Epithelial cell of proximal tubule (primary cell): ENCODE measurements at places on chromosomes 3 and 15.

- DNase-seq, result no peak
Observed at GRCh38 chr15:78675617-78676360, 34.8 kb upstream of the CHRNB4 start.

- DNase-seq, result peak; percentile 88
Observed at GRCh38 chr3:117622171-117622841, 912.7 kb downstream of the TUSC7 start.

DNA sequence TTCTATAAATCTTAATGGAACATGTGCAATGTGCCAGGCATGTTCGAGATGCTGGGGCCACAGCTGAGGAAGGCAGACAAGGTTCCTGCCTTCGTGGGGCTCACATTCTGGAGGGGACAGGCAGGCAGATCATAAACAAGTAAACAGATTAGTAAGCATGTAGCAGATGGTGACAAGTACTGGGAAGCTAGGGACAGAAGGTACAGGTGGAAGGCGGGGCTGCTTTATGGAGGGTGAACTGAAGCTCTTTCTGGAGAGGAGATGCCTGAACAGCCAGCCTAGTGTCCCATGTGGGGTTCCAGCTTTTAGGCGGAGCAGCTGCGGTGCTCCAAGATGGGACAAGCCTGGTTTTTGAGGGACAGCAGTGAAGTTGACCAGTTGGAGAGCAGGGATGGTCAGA, 74.7 kb upstream of the SNRK start:
- DNase-seq, result no peak

DNA sequence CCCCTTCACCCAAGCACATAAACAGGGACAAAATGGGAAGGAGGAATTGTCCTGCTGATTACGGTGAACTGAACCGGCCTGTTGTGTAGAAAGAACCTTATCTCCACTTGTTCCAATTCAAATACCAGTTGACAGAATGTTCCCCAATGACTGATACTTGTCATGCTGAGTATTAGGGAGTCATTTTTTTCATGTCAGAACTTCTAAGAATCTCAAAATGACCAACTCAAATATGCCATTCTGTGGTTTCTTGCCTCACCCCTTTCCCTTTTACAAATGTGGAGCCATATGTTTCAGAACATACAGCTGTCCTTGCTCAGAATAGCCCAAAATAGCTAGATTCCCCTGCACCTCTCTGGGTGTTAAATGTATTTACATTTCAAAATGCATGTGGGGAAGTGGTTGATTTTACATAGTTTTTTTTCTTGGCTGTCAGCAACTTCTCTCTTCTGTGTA, 405.9 kb upstream of the TBL1XR1 start:
- no peak for DNase-seq

GRCh38 chr3:46661776-46662766, 31.4 kb downstream of the ALS2CL start:
- no peak for DNase-seq

- DNase-seq, result no peak
Observed at GRCh38 chr15:75352186-75353080, 5.6 kb downstream of the NEIL1 start.

- DNase-seq, result peak; percentile 100
Observed at GRCh38 chr3:190345027-190345821, 23.0 kb upstream of the CLDN1 start.

DNA sequence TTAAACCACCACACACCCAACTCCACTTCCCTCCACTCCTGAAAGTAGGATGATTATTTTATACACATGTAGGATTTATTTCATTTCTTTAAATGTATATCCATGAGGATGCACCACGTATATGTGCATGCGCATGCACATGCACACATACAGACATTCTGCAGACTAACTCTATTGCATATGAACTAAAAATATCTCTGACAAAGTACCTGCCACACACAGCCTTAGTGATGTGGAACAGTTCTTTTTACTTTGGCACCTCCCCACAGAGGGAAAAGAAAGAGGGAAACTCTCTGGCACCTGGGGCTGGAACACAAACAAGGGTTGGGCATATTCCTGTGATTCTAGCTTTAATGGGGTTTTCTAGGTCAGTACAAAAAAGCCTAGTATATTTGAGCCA, 138.2 kb downstream of the CLASP2 start:
- DNase-seq, result no peak

- no peak for DNase-seq
Observed at GRCh38 chr3:143859465-143860203, 11.4 kb upstream of the SLC9A9 start.

GRCh38 chr3:176490357-176490756, 706.9 kb downstream of the TBL1XR1 start:
- no peak for DNase-seq

DNA sequence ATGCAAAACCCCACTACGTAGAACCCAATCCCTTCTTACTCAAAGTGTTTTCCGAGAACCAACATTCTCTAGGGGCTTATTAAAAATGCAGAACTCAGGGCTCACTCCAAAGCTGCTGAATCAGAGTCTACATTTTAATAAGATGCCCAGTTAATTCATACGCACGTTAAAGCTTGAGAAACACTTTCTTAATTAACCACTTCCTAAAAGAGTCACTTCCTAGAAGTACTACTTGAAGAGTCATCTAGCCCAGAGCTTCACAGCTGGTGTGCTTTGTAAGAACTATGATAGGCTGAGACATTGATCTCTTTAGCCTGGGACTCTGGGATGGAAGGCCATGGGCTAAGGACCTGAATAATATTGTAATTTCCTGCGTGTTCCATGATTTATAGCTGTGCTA, 9.0 kb downstream of the COL6A5 start:
- no peak for DNase-seq

DNA sequence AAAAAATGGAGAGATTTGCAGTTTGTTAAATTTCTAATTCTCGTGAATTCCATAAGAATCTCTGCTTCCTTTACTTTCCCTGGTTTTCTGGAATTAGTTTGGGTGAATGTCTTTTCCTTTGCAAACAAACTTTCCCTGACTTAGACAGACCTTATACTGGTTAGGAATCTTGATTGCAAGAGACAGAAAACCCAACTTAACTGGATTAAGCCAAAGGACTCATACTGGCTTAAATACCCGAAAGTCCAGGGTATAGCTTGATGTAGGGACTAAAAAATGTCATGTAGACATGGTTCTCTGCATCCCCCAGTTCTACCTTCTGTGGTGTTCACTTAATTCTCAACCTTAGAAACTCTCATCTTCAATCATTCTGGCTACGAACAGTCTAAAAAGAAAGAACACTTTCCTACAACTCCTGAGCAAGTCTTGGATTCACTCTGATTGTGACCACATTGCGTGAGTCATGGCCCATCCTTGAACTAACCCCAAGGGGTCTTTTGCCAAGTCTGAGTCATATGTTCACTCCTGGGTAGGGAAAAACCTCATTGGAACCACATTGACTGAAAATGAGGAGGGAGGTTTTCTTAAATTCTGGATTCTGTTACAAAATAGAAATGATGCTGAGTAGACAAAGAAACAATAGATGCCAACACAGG, 136.0 kb upstream of the DAZL start:
- DNase-seq, result no peak

- DNase-seq, result no peak
Observed at GRCh38 chr3:152760024-152760563, 74.8 kb upstream of the P2RY1 start.

DNA sequence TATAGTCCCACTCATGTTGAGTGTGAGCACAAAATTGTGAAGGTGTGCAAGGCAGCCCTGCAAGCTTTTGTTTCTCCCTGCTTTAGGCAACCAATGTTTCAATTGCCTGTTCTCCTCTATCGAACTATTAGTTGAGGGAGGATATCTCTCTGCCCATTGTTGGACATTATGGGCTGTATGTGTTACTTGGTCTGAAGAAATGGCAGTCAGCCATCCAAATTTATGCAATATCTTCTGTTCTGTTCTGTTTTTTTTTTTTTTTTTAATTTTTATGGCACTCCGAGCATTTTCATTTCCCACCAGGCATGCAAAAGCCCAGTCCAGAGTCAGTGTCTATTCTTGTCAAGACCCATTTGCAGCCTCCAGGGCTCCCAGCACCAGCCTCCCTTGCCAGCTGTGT, 44.0 kb downstream of the ANAPC13 start:
- DNase-seq, result no peak

GRCh38 chr15:68781766-68782588, 38.7 kb downstream of the ANP32A start:
- no peak for DNase-seq

DNA sequence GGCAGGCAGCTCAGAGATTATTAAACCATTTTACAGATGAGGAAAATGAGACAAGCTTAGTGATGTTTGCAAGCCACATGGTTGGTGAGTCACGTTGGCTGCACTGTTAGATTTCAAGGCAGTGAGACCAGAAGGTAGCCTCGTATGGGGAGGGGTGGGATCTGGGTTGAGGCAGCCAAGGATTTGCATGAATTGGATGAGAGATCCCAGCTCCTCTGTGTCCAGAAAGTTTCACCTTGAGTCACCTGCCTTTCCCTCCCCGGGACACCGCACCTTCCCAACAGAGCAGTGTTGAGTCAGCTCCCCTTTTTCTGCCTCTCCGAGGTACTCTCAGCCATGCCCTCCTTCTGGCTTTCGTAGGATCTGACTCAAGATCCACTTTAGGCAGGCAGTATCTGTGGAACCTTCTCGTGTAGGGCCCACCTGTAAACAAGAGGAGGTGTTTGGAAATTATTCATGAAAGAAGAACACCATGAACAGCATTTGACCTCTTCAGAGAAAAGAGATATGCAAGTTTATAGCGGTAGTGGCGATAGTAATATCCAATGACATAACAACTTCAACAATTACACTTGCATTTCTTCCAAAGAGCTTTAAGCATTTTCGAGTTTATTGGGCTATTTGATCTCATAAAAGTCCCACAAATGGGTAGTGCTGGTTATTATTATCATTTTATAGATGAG, 46.8 kb upstream of the VPS8 start:
- DNase-seq, result no peak

DNA sequence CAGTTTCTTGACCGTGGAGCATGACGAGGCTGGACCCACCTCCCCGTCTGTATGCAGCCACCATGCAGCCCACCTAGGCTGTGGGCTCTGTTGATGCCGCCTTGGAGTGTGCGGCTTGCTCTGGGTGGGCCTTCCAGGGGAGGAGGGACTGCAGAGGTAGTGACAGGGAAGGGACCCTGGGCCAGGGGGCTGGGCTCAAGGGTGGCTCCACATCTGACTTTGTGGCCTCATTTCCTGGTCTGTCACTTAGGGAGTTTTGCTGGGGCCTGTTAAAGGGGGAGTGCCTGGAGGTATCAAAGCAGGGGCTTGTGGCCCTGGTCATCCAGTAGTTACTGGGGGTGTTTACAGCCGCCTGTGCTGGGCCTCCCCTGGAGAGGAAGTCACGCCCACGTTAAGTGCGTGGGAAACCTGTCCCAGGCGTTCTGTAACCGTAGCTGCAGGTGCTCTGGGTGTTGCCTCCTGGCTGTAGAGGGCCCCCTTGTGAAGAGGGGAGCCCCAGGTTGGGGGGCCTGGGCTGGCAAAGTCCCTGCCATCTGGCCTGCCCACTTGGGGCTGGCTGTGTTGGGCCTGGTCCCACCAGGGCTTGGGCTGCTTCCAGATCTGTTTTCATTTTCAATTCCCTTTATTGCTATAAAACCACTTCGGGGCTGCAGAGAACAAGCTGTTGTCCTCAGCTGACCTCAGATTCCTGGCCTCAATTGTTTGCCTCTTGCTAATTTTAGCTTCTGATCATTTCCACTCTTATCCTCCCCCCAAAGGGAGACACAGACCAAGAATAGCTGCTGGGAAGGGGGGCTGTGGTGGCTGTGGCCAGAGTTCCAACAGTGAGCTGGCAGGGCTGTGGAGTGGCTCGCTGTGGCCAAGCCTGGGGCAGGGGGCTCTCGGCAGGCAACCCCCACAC, 26.5 kb downstream of the KLF13 start:
- DNase-seq, result no peak
